Fibroblast of the aortic adventitia (primary cell): ENCODE measurements at places on chromosomes 12 and 14. TPM values are rescaled to one million over a fixed set of nuclear protein-coding genes. Genes with fewer than 3 reads are reported as not detected.

GRCh38 chr12:120736404-120737331 lies 11.0 kb downstream of the ACADS start:
- DNase-seq, result no peak

DNA sequence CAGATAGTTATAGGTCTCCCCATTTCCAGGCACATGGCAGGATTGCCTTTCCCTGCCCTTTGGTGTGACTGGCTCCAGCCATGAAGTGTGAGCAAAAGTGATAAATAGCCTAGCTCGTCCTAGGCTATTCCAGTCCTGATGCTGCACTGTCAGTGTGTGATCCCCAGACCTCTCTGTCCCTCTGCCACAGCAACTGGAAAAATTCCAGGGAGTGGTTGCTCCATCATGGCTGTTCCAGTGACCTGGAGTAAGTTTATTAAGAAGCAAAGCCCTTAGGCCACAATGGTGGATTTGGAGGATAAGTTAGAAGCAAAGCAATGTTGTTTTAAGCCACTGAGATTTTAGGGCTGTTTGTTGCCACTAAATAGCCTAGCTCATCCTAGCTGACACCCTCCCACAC lies 9.8 kb upstream of the KRT83 start:
- no peak for DNase-seq

DNA sequence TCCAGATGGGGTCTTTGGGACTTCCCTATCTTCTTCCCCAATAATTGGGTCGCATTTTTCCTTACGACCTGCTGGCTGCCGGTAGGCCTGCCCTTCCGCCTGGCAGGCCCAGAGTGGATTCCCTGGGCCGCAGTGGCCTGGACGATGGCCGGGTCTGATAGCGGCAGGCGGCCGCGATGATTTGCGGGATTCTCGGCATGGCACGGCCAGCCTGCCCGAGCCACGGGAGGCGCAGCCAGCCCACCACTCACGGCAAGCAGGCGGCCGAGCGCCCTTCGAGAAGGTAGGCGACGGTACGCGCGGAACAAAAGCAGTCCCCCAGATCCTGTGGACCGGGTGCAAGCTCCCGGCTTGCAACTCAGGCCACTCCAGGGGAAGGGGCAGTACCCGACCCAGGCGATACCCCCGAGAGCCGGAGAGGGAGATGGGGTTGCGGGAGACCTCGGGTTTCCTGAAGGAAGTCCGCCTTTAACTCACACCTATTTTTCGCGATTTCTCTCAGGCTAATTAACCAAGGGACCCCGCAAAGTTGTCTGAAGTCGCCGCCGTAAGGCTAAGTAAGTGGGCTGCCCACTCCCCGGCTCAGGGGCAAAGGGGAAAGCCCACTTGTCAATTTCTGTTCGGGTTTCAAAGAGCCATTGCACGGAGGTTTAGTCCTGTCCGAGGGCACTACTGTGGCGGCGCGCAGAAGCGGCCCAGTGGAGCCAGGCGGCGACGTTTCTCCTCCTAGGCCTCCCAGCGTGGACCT lies 1.4 kb upstream of the GSC start:
- no peak for DNase-seq

DNA sequence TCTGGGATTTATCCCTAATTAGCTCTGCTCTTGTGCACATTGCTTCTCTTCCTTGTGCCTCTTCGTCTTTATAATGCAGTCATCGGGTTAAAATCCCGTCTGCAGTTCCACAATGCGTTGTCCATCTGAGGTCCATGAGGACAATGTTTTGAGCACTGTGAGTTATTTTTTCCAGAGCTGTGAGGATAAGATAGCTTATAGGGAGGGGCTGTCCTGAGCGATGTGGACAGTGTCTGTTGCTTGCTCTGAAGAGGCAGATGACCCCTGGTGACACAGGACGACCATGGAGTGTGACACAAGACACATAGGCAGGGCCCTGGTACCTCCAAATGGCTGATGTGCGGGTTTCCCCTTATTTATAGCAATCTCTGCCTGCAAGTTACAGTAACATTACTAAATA lies 132.5 kb downstream of the SMOC1 start:
- DNase-seq, result no peak

- DNase-seq, result peak; percentile 12
Measured at GRCh38 chr14:50947446-50947845, 3.2 kb upstream of the PYGL start.

DNA sequence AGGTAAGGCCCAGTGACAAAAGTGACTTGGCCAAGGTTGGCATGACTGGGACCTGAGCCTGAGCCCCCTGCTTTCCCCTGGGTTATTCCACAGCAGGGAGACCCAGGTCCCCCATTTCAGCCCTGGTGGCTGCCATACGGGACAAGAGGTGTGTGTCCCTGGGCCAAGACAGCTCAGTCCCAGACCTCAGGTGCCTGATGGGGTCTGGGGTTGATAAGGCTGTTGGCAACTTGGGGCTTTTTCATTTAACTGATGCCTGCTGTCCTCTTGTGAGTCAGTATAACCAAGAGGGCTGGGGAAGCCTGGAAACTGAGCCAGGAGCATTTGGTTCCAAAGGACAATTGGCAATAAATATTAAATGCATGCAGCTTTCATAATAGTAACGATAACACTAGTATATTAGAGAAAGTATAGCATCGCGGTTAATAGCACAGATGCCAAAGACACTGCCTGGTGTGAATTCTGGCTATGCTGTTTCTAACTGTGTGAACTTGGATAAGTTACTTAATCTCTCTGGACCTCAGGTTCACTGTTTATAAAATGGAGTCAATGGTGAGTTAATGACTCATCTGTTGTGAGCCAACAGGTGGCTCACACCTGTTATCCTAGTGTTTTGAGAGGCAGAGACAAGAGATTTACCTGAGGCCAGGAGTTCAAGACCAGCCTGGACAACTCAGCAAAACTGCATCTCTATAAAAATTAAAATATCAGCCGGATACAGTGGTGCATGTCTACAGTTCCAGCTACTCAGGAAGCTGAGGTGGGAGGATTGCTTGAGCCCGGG lies 898 bp downstream of the SDSL start:
- DNase-seq, result no peak

GRCh38 chr14:100397005-100397404 lies 73.9 kb downstream of the SLC25A47 start:
- DNase-seq, result no peak

MYL6 gene
- 1,047 and 1,209 TPM in 2 replicates for total RNA-seq

ELK3 gene
- total RNA-seq, result 18.6 and 75.0 TPM in 2 replicates

EVL gene
- total RNA-seq, result 14.4 and 19.5 TPM in 2 replicates

NKX2-1 gene
- total RNA-seq, result not detected in 2 replicates
